ENCODE measurements at places on chromosomes 12 and 14.

- no peak for DNase-seq
These were observed 19.4 kb upstream of the PLEKHH1 start for GRCh38 chr14:67513631-67514108.

DNA sequence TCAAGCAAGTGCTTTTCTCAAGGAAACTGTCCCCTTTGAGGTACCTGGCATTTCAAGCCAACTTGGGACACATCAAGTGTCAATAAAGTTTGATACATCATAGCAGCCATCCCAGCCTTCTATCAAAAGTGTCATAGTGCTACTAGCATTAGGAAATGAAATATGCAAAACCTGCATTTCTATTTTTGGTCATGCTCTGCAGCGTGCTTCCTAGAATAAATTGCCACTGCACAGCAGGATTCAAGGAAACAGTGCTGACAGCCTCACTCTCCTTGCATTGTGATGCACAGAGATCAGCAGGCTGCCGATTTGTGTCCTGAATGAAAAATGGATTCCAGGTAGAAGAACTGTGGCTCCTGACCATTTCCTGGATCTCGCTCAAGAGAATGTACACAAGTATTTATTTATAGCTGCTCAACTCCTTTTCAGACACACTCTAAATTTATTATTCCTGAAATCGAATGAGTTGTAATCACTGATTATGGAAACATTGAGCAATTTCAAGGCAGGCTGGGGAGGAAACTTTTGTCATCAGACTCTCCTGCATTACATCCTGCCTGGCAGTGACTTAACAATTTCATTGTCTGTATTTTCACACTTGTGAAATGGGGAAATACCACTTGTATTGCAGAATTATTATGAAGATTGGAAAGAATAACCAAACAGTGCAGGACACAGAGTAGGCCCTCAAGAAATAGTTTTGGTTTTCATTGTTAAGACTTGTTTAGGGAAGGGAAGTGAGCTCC is 120.9 kb downstream of the SLC38A6 start:
- no peak for DNase-seq

DNA sequence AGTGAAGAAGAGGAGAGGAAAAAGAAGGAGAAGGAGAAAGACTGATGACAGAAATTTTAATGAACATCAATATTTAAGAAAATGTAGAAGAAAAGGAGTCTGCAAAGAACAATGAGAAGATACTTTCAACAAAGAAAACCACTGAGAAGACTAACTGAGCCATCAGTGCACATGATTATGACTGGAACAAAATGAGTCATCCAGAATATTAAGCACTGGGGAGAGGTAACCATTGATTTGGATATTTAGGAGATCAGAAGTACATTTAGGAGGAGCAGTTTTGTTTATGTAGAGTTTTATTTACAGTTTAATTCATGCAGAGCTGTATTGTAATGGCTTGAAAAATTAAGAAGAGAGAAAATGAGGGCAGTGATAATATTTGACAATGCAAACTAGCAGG is 159.1 kb downstream of the C12orf50 start:
- no peak for DNase-seq

DNA sequence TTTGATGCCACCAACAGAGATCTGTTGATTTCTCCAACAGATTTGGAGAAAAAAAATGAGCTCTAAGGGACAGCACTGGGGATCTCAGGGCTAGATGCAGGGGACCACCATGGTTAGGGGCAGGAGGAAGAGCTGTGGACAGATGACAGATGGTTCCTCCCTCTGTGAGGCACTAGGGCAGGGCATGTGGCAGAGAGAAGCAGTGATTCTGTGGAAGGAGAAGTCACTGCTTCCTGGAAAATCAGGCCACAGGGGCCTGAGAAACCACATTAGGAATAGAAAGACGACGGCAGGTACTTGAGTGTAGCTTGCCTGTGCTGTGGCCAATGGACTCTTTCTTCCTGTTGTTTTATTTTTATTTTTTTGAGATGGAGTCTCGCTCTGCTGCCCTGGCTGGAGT is 24.9 kb upstream of the TMED2 start:
- no peak for DNase-seq

GRCh38 chr14:64955297-64955696 is 12.8 kb upstream of the GPX2 start:
- DNase-seq, result no peak

DNA sequence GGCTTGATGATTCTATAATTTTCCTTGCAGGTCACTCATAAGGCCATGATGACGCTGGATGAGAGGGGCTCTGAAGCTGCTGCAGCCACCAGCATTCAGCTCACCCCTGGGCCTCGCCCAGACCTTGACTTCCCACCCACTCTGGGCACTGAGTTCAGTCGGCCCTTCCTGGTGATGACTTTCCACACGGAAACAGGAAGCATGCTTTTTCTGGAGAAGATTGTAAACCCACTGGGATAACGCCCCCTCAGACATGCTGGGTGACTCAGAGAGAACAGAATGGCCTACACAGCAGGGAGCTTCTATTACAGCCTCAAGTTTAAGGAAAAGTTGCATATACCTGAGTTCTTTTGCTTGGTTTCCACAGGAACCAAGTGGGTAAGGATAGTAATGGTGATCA is 34.3 kb downstream of the SERPINA3 start:
- no peak for DNase-seq
